ENCODE measurements at places on chromosomes 13 and 19.

- no peak for DNase-seq
These were observed 2818.6 kb upstream of the PCDH20 start for GRCh38 chr13:64234255-64234654.

DNA sequence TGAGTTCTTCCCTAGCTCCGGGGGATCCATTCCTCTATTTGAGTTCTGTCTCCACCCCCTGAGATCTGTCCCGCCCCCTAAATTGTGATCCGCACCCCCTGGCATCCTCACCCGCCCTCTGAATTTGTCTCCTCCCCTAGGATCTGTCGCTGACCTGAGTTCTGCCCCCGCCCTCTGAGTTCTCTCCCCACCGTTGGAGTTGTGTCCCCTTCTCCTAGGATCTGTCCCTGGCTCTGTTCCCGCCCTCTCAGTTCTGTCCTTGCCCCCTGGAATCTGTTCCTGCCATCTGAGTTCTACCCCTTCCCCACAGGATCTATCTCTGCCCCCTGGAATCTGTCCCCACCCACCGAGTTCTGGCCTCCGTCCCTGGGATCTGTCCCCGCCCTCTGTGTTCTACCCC lies 1.0 kb upstream of the SLC17A7 start:
- DNase-seq = no peak

DNA sequence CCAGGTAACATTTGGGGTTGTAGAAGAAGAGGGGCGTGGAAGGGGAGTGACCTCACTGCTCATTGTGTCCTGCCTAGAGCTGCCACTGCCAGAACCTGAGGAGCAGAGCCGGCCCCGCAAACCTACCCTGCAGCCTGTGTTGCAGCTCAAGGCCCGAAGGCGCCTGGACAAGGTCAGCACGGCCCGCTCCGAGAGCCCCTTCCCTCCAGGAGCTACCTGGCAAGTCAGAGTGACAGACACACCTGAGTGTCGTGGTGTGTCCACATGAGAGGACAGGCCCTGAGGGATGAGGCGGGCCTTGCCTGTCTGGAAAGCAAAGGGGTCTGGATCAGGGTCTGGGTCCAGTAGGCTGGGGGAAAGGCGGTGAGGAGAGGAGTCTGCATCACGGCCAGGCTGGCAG lies 6.8 kb downstream of the KMT2B start:
- no peak for DNase-seq

- no peak for DNase-seq
These were observed 51.8 kb downstream of the CRTC1 start for GRCh38 chr19:18735324-18735723.

- DNase-seq = no peak
These were observed 1.8 kb downstream of the FAM187B start for GRCh38 chr19:35226748-35227147.

DNA sequence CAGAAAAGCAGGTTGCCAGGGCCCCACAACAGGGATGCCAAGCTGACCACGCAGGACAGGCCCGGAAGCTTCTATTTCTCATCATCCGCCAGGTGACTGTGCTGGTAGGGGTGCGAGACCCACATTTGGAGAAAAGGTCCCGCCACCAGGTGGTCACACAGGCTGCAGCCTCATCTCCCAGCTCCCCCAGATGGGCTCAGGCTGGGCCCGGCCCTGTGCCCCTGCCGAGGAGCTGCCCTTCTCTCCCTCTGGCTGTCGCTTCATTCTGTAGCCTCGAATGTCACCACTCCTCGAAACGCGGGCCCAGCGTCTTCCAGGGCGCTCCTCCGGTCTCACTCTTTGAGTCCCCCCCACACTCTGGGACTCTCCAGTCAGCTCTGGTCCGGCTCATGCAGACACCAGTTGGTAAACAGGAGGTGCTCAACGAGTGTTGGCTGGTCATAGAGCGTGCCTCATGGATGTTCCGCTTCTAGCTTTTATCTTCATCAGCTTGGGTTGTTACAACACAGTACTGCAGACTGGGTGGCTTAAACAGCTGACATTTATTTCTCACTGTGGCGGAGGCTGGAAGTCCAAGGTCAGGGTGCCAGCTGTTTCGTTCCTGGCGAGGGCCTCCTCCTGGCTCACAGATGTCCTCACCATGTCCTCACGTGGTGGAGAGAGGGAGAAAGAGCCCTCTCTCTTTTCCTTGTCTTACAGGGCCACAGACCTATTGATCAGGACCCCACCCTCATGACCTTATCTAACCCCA lies 87.1 kb downstream of the TEX29 start:
- no peak for DNase-seq

GRCh38 chr13:97219226-97219625 lies 2.9 kb upstream of the MBNL2 start:
- no peak for DNase-seq

GRCh38 chr19:50311723-50312635 lies 17.2 kb downstream of the KCNC3 start:
- no peak for DNase-seq

GRCh38 chr19:6274756-6275155 lies 5.0 kb downstream of the MLLT1 start:
- no peak for DNase-seq
